ENCODE measurements at places on chromosomes 5 and 9.

DNA sequence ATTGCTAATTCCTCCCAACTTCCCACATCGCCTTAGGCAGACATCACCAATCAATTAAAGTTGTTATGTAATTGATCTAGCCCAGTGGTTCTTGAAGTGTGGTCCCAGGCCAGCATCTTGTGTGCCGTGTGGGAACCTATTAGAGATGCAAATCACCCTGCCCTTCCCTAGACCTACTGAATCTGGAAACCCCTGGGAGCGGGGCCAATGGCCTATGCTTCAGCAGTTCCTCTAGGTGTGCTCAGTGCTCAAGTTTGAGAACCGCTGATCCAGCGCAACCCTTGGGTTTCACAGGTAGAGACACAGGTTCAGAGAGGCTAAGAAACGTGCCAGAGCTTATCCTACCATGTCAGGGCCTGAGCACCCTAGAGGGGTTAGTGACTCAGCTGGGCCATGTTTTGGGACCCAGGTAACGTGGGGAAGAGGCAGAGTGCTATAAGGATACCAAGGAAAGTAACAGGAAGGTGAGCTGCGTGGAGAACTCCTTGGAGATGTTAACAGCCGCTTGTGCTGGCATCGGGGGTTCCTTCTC lies 4.4 kb downstream of the SLC34A1 start:
- DNase-seq = no peak

- no peak for DNase-seq
These were observed 10.1 kb downstream of the KCNV2 start for GRCh38 chr9:2727374-2727773.

DNA sequence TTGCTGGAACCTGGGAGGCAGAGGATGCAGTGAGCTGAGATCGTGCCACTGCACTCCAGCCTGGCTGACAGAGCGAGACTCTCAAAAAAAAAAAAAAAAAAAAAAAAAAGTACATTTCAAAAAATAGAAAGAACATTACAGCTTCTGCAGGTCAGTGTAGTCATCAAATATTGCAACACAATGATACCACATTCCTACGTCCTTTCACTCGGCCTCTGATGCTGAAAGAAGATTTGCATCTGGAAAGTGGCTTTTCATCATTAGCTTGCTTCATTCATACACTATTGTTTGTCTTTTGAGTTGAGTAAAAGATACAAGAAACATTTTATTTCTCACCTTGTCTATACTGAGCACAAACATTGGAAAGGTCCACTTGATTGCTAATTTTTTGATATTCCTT lies 59.6 kb upstream of the CPLANE1 start:
- no peak for DNase-seq

DNA sequence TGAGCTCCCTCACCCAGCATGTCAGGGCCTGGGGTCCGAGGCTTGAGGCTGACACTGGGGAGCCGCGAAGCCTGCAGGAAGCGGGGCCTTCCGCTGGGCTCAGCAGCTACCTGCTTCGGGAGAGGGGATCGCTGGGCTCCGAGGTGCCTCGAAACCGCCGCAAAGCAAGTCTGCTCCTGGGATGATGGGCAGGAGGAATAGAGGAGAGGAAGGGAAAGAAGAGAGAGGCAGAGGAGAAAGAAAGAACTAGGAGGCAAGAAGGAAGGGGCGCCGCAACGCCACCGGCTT lies 1.5 kb upstream of the PRDM12 start:
- no peak for DNase-seq

DNA sequence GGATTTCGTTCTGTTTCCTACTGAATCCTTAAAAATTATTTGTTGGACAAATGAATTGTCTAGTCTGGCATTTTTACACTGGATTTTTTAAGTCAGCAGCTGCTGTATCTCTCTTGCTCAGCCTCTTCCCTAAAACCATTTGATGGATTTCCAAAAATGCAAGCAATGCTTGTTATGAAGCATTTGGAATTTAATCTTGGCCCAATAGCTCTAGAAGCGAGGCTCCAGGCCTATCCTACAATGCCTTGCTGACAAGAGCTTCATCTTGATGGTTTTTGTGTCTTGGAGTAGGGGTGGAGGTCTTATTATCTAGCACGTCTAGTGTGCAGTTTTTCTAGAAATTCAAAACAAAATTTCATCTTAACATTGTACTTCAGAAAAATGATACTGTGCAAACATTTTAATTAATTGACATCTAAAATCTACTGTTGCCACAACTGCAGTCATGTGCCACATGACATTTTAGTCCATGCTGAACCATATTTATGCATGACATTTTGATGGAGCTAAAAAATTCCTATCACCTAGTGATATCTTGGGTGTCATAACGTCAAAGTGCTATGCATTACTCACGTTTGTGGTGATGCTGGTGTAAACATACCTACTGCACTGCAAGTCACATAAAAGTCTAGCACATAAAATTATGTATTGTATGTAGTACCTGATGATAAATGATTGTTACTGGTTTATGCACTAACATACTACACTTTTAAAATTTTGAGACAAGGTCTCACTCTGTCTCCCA lies 5.9 kb upstream of the RAD23B start:
- no peak for DNase-seq

DNA sequence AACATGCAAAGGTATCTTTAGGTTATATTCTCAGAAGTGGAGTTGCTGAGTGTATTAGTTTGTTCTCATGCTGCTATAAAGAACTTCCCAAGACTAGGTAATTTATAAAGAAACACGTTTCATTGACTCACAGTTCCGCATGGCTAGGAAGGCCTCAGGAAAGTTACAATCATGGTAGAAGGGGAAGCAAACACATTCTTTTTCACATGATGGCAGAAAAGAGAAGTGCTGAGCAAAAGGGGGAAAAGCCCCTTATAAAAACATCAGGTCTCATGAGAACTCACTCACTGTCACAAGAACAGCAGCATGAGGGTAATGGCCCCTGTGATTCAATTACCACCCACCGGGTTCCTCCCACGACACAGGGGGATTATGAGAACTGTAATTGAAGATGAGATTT lies 163.6 kb upstream of the PRLR start:
- DNase-seq = no peak

DNA sequence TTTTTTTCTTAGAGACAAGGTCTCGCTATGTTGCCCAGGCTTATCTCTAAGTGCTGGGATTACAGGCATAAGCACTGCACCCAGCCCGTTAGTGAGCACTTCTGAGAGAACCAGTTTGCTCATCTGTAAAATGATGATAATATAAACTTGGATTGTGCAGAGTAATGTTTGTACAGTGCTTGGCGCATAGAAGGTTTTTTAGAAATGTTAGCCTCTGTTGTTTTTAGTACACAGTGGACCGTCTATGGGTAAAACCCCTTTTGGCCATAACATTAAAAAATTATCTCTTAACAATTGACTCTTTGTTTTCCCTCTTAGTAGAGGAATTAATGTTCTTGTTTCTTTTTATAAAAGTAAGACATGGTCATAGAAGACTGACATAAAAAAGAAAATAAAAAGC lies 202.1 kb downstream of the PCSK5 start:
- DNase-seq = no peak

GRCh38 chr5:66538531-66538930 lies 57.7 kb upstream of the MAST4 start:
- no peak for DNase-seq

- DNase-seq = no peak
These were observed 51.0 kb upstream of the NFIL3 start for GRCh38 chr9:91474656-91475055.

DNA sequence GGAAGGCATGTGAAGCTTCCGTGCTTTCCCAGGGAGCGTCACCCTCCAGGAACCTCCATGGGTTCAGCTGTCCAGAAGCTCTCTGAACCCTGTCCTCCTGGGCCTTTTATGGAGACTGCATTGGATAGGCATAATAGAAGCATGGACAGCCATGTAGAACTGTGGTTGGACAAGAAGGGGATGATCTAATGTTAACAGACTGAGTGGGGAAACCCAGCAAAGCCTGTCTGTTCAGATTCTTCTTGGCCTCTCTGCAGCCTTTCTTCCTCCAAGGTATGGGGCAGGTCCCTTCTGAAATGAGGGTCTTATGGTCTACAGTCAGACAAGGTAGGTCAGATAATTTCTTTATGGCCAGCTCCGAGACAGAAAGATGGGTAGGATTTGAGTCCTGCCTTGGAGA lies 59.1 kb upstream of the CTNNA1 start:
- DNase-seq = no peak

Data from stimulated activated CD8-positive, alpha-beta memory T cell treated with anti-CD3 and anti-CD28 coated beads, Interleukin-2, amount 100 ng/mL, for 1 hour (primary cell).